SK-N-SH (cell line): ENCODE measurements at places on chromosomes 1 and 21.

- no peak for DNase-seq
Observed at GRCh38 chr1:110155878-110156522, 5.7 kb downstream of the SLC6A17 start.

- DNase-seq, result no peak
Observed at GRCh38 chr1:67339623-67340343, 32.1 kb downstream of the IL12RB2 start.

DNA sequence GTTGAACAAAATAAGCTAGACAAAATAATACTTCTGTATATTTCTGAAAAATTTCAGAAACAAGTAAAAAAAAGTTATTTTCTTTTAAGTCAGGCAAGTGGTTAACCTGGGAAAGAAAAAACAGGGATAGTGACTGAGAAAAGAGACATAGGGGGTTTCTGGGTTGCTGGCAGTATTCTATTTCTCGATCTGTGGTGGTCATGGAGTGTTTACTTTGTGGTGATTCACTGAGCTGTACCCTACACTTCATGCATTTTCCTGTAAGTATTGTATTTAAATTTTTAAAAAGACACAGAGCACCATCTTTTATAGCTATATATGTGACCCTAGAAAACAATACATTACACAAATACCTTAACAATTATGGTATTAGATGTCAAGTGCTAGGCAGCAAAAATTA is 58.2 kb downstream of the ZNF644 start:
- no peak for DNase-seq

DNA sequence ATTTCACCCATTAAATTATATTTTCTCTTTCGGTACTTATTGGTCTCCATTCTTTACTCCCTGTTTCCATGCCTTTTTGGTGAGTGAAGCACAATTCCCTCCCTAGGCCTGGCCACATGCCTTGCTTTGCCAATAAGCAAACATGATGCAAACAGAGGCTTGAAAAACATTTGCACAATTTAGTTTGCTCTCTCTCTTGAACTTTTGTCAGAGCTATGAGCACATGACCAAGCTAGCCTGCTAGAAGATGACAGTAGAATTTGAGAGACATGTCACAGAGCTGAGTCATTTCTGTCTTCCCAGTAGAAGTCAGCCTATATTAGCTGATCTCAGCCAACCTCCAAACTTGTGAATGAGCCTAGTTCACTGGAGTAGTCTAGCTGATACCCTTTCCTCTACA is 24.6 kb downstream of the ANGPTL3 start:
- no peak for DNase-seq

DNA sequence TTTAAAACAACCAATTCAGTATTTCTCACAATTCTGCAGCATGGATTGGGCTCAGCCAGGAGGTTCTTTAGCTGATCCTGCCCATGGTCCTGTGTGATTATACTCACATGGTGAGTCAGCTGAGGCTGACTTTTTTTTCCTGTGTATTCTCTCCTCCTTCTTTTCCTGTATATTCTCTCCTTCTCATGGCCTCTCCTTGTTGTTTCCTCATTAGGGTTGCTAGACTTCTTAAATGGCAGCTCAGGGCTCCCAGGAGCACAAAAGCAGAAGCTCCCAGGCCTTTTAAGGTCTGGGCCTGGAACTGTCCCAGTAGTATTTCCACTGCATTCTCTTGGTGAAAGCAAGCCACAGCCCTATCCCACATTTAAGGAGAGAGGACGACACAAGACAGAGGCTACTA is 26.8 kb downstream of the VANGL1 start:
- DNase-seq, result no peak

- DNase-seq, result no peak
Observed at GRCh38 chr1:115456441-115456961, 118.5 kb upstream of the NGF start.

- DNase-seq, result no peak
Observed at GRCh38 chr1:81505831-81506230, 294.9 kb upstream of the ADGRL2 start.

GRCh38 chr1:204278251-204278650 is 64.5 kb upstream of the GOLT1A start:
- DNase-seq, result no peak

DNA sequence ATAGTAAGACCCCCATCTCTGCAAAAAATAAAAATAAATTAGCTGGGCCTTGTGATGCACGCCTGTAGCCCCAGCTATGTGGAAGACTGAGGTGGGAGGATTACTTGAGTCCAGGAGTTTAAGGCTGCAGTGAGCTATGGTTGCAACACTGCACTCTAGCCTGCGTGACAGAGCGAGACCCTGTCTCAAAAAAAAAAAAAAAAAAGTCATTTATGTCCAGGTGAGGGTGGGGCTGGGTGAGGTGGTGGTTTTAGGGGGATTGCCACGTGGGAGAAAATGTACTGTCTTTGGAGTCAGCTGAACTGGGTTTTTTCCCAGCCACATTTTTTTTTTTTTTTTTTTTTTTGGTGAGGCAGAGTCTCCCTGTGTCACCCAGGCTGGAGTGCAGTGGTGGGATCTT is 6.7 kb downstream of the PIK3CD start:
- DNase-seq, result no peak

- DNase-seq, result no peak
Observed at GRCh38 chr21:33101300-33101911, 31.5 kb downstream of the OLIG1 start.

- no peak for DNase-seq
Observed at GRCh38 chr1:9233241-9233941, 1.2 kb upstream of the H6PD start.

DNA sequence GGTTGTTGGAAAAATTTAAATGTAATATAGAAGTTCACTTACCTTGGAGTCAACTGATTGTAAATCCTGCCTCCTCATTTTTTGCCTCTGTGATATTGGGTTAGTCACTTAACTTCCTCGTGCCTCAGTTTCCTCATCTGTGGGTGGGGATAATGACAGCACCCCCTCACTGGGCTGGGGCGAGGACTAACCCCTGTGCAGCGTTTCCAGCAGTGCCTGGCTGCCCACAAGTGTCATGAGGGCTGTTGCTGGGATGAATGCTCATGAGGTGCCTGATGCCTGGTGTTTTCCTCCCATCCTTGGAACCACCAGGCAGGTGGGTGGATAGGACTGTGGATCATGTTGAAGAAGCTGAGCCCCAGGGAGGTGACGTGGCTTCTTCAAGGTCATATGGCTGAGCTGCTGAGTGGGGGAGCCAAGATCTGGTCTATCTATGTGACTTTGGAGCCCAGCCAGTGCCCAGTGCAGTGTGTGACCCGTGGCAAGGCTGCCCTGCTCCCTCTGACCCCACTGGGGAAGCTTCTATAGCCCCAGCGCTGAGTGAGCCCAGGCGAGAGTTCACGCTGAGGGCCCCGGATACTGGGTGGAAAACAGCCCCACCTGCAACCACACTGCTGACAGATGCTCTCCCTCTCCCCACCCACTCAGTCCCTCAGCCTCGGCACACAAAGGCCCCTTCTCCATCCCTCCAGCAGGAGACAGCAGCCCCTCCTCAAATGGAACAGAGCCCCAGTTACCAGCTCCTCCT is 446.0 kb downstream of the PTPRU start:
- DNase-seq, result peak; percentile 59

DNA sequence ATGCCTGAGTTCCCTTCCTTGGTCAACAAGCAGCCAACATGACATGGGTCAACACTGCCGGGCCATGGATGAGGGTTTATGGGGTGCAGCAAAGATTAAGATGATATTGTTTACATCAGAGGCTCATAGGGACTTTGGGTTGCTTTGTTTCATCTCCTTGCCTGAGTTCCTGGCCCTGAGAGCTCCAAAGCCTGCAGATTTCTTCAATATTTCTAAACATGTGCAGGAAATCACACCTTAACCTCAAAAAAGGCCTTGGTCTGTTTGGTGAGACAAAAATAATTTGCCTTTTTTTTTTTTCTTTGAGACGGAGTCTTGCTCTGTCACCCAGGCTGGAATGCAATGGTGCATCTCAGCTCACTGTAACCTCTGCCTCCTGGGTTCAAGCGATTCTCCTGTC is 876 bp downstream of the SLAMF8 start:
- no peak for DNase-seq

DNA sequence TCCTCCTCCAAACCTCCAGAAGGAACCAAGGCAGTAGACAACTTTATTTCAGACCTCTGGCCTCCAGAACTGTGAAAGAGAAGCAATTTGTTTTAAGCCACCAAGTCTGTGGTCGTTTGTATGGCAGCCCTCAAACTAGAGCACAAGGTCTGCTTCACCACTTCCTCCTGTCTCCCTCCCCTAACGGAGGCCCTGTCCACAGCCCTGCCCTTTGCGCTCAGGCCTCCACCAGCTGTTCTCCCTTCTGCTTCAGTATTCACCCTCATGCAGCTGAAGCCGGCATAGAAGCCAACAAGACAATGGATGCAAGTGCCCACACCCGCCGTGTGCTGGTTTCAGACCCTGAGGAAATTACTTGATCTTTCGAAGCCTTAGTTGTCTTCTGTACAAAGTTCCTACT is 364.1 kb downstream of the HHAT start:
- DNase-seq, result no peak

DNA sequence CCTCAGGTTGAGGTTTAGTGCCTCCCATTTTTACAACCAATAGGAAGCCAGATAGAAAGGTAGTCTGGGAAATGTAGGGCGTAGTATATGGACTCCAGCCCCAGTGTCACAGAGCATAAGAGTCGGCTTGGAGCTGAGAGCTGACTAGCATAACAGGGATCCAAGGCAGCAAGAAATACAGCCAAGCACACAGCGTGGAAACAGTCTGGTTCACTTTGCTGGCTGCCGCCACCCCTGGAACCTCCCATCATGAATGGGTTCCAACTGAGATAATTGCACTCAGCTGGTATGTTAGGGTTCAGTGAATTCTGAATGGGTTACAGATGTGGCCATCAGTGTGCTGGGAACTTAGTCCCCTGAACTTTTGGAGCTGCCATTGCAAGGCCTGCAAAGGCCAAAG is 76.7 kb upstream of the GPR88 start:
- DNase-seq, result no peak

GRCh38 chr1:100627054-100627716 is 89.2 kb downstream of the GPR88 start:
- no peak for DNase-seq

DNA sequence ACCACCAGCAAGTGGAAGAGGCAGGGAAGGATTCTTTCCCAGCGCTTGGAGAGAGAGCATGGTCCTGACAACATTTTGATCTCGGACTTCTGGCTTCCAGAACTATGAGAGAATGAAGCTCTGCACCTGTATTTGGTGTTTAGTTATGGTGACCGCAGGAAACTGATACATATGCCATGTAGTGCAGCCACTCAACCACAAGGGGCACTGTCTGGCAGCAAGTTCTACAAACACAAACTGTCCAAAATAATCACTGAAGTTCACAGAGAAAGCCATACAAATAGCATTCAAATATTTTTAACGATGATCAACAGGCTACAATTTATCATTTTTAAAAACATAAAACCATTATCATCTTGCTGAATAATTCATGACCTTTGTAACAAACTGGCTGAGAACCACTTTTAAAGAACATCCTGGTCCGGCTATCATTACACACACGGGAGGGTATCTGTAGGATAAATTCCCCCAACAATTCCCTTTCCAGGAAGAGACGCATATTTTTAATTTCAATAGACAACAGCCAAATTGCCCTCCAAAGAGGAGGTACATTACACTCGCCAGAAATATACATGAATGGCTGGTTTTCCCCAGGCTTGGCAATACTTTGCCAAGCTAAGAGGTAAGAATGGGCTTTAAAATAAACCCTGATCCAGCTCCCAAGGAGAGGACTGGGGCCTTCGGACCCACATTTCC is 9.2 kb upstream of the CBR3 start:
- DNase-seq, result peak; percentile 60

DNA sequence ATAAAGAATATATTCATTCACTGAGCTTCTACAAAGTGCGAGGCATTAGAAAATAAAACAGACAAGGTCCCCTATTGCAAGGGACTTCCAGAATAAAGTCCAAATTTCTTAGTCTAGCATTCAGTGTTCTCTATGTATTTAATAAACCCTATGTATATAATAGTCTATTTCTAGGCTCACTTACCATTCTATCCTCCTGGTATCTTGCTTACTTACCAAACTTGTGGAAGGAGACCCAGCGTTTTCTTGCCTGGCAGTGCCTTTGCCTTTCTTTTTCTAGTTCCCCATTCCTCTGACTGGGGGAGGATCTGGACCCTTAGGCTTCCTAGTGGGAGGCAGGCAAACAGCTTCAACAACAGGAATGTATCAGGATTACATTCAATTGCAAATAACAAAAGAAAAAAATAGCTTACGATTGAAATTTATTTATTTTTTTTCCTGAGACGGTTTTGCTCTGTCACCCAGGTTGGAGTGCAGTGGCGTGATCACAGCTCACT is 690 bp upstream of the RNF19B start:
- no peak for DNase-seq

DNA sequence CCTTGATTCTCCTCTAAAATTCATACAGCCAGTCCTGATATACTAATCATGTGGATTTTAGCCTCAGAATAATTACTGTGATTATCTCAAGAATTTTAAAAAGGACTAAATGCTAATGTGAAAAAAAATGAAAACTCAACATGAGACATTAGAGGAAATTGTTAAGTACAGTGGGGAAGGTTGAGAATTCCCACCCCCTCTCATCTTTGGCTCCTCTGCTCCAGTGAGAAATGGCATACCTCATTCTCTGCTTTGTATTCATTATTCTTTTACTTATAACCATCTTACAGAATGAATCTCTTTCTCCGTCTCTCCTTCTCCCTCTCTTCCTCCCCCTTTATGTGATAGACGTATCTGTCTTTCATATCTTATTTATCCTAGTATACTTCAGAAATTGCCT is 70.9 kb downstream of the DIRAS3 start:
- DNase-seq, result no peak

- DNase-seq, result no peak
Observed at GRCh38 chr1:87959236-87959635, 630.6 kb downstream of the LMO4 start.

DNA sequence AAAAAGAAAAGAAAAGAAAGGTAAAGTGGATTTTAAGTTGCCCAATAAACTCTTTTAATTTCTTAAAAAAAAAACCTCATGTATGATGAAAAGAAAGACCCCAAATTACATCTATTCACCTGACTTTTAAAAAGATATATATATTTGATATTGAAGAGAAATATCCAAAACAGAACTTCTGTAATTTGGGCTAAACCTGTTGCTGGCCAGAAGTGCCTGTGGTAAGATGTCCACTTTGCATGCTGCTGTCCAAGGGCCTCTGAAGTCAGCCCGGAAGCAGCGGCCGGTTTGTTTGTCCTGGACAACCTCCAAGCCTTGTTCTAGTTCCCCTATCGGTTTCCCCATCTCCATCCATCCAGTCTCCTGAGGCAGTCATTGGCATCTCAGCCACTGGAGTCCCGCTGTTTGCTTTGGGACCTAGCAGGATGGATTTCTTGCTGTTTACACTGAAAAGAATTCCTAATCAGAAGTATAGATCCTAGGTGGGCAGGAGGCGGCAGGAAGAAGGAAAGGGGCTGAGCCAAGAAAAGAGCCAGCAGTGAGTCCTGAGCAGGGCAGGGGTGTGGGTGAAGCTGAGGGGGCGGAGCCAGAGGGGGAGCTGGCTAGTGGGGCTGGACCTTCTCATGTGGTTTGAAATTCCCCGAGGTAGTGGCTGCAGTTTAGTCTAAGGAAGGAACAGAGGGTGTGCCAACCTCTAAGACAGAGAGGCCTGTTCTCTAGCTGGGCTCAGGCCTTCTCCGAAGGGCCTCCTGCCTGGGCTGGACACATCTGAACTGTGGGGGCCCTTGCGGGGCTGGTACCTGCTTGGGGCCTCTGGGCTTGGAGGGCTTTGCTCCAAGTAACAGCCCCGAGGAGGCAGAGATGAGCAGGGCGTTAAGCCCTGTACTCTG is 3.3 kb downstream of the NCMAP start:
- peak; percentile 88 for DNase-seq

GRCh38 chr1:91731815-91732214 is 154.1 kb downstream of the TGFBR3 start:
- no peak for DNase-seq

- peak; percentile 95 for DNase-seq
Observed at GRCh38 chr1:235327559-235328270, at the start of gene ARID4B. TSS of gene ARID4B (minus strand) at chr1:235328179. CDS start at chr1:235326919, 1,260 bp downstream.
